ENCODE measurements at places on chromosomes 1 and 21.

GRCh38 chr1:16293538-16293937, 56.6 kb upstream of the CPLANE2 start:
- no peak for DNase-seq

- no peak for DNase-seq
Measured at GRCh38 chr1:67588178-67588855, 96.7 kb upstream of the GADD45A start.

DNA sequence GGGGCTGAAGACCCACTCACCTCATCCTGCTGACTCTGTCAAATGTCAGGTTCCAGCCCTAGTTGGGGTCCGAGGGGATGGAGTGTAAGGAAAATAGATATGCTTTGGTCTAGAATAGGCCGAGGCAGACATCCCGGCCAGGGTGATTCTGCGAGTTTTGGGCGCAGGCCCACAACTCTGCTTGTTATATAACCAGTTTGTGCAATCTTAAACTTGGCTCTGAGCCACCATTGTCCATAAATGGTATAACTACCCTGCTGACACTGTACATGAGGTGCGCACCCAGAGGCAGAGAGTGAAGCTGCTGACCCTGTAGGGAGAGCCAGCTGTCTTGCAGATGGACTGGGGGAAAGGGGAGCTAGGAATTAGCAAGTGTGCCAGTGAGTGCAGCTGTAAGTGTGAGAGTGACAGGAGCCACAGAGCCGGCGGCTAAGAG, 1388.8 kb downstream of the AMY1C start:
- no peak for DNase-seq

GRCh38 chr1:154863315-154864174, 6.5 kb downstream of the KCNN3 start:
- DNase-seq: peak; percentile 92

GRCh38 chr1:153683854-153684253, 5.4 kb downstream of the NPR1 start:
- peak; percentile 93 for DNase-seq

- peak; percentile 77 for DNase-seq
Measured at GRCh38 chr1:160095382-160096105, 2.9 kb downstream of the IGSF8 start.

DNA sequence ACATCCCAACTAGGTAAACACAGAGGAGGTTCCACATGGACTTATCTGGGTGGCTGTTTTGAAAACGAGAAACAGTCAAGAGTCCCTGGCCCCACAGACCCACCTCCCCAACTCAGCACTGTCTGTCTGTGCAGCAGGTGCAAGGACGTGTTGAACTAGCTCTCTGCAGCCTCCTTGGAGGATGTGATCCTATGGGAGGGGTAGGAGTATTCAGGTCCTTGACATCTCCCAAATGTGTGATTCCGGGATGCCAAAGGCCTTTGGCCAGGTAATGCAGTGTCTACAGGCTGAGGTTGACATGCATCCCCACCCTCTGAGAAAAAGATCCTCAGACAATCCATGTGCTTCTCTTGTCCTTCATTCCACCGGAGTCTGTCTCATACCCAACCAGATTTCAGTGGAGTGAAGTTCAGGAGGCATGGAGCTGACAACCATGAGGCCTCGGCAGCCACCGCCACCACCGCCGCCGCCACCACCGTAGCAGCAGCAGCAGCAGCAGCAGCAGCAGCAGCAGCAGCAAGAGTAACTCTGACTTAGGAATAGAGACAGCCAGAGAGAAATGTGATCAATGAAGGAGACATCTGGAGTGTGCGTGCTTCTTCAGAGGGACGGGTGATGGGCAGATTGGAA, 151.6 kb upstream of the CAMK1G start:
- DNase-seq: no peak

GRCh38 chr1:7379441-7379971, 391.6 kb upstream of the VAMP3 start:
- DNase-seq: no peak

DNA sequence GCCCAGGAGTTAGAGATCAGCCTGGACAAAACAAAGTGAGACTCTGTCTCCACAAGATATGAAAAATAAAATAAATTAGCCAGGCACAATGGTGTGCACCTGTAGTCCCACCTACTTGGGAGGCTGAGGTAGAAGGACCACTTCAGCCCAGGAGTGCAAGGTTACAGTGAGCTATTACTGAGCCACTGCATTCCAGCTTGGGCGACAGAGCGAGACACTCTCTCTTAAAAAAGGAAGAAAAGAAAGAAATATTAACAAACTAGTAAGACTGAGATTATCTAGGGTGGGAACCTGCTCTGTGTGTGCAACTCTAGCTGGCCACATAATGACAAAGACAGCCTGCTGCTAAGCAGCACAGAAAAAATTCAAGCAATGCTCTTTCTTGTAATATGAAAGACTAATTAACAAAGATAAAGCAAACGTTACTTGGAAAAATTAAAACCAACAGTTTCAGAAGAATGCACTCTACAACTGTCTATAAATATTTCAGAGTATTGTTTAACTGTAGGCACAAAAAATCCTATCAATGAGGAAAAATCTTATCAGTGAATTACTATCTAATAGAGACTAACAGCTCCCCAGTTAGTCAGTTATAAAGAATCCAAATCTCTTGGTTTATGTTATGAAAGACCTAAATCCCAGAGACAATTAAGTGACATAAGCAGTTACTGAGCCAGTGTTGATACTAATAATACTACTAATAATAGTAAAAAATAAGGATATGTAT, 74.5 kb downstream of the ENAH start:
- no peak for DNase-seq

DNA sequence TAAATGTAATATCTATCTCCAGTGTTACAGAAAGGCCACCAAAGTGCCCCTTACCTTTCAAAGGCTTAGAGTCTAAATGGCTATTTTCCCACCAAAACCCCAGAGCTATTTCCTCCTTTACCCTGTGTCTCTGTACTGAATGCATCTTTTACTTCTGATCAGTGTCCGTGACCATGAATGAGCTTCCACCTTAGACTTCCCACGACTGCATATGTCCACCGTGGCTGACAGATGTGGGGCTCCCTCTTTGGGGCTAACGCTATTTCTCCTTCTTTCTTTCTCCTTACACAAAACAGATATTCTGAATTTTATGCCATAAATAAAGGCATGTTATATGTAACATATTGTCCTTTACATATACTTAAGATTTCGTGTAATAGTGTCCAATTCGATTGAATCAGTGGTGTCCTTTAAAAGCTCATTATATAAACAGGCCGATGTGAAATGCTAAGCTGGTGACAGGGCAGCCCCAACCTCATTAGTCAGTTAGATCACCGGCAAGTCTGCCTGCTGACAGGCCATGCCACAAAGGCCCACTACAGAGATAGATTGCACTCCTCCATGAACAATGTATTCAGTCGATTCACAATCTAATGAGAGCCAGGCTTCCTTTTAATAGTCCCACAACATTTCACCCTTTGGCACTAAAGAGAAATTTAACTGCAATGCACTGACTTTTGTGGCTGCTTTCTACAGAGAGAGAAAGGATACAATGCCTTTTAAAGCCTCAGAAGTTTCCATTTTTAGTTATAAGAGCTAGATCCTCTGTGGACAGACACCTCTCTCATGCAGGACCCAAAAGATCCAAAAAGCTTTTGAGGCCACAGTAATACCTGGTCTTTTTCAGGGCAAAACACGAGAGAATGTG, 297.9 kb downstream of the PCP4 start:
- DNase-seq: no peak

- DNase-seq: no peak
Measured at GRCh38 chr1:76697361-76697760, 169.9 kb upstream of the ST6GALNAC5 start.

DNA sequence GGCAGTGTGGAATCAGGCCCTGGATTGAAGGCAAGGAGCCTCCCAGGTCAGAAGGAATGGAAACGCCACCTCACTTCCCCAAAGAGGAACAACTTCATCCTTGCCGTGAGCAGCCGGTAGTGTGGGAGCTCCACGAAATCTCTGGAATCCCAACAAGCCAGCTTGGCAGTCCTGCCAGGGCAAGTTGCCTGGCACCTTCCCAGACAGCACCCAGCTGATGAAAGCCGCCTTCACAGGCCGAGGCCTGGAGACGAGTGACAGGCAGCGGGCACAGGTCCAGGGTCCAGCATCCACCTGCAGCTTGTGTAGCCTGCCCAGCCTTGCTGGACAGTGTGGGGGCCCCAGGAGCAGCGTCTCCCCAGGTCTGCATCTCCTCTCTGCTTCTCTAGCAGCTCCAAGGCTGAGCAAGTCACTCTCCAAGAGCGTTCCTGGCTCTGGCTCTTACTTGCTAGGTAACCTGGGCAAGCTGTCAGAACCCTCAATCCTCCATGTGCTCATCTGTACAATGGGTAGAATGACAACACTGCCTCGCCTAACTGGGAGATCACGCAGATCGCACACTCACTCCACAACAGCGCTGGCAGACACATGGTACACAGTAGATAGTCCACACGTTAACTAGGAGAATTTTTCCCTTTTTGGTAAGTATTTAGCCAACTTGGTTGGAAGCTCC, 43.0 kb downstream of the ACOT7 start:
- DNase-seq: peak; percentile 87

DNA sequence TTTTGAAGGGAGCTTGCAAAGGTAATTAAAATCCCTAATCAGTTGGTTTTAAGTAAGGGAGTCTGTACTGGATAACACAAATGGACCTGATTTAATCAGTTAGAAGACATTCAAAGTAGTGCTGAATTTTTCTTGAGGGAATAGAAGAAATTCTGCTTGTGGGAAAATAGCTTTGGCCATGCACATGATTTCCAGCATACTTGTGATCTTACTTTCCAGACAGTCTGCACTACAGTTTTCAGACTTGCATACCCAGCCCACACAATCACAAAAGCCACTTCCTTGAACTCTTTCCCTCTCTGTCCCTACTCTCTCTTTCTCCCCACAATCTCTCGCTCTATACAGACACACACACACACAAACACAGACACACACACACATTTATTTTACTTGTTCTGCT, 852.1 kb downstream of the PLA2G4A start:
- DNase-seq: no peak

DNA sequence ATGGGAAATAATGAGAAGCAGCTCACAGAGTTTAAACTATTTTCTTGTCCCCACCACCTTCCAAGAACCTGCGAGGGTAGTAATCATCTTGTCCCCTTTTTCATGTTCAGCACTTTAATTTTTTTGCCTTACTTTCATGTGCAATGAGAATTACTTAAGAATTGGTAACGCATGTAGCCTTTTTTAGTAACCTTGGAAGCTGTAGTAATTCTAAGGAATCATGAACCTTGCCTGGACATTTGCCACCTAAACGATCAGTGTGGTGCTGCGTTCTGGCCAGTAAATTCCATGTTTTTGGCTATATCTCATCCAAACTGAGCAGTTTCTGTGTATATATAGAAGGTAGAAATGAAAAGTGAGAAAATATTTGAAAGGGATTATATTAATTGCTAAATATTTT, 3.9 kb upstream of the VAMP3 start:
- DNase-seq: no peak

DNA sequence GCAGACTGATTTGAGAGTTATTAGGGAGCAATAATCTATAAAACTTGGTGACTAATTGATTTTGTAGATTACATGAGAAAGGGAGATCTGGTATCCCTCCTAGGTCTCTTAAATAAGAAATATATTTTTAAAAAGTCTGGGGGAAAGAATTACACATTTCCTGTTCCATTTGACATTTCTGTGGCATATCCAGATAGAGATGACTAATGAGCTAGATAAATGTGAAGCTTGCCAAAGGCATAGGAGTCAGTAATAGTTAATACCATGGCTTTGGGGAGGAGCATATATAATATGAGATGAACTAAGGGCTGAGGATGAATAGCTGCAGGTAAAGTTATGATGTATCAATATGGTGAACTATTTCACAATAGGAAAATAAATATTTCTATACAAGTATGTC, 663.7 kb downstream of the PTPRC start:
- peak; percentile 69 for DNase-seq

GRCh38 chr1:35369922-35370671, 101.6 kb downstream of the ZMYM4 start:
- peak; percentile 57 for DNase-seq

DNA sequence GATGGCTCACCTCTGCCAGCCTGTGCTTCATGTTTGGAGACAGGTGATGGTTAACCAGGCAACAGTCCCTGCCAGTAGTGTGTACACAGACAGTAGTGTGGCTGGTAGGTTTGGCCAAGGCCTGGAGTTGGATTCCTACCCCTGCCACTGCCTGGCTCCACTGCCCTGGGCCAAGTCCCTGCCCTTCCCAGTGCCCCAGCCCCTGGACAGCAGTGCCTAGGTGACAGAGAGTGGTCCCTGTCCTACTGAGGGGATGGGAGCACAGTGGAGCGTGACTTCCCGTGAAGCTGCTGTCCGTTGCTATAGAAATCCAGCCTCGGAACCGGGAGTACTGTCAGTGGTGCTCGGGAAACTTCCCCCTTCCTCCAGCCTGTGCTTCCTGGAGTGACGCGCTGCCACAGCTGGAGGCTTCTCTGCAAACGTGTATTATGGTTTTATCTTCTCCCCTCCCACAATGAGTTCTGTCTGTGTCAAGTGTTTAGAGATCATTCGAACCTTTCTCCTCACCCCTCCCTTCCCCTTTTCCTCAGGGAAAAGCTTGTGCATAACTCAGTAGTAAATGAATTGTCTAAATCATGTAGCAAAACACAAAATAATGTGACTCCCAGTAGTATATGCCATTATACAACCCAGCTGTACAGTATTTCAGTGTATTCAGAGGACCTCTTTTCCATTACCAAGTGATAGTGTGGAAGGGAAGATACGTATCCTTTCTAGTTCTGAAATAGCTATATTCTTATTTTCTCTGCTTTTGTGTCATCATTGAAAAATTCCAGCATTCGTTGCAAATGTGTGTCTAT, 73.4 kb downstream of the GALNT2 start:
- DNase-seq: peak; percentile 93

GRCh38 chr1:161121042-161121650, 3.2 kb downstream of the NIT1 start:
- DNase-seq: peak; percentile 66

- DNase-seq: no peak
Measured at GRCh38 chr1:44496541-44497171, 91.6 kb downstream of the RNF220 start.

- DNase-seq: no peak
Measured at GRCh38 chr21:34603710-34604057, 11.2 kb downstream of the RCAN1 start.

DNA sequence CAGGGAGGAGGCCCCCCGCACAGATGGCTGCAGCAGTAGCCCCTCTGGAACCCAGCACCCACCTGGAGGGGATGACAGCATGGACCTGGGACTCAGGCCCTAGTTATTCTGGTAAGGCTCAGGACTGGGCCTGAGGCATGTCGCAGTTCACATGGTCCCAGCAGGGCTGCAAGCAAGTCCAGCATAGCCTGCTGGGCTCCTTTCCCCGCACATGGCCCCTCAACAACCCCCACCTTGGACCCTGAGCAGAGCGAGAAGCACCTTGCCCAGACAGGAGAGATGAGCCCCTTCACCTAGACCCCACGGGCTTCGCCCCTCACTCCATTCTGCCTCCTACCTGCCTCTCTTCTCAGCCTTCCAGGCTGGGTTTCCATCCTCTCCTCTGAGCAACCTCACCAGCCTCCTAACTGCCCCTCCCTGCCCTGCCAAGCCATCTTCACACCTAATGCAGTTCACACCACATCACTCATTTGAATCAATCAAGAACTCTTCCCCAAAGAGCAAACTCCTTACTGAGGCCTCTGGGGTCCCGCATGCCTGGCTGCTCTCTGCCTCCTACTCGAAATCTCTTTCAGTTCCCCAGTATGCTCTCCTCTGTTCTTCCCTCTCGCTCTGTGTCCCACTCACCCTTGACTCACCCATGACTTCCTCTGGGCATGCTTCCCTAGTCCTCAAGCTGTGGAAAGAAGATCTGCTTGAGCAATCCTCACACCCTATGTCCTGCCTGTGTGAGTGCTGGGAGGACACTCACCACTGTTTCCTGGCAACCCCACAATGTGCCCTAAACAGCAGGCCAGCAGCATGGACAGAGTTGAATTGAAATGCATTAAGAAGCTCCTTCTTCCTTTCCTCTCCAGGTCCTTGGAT, 9.4 kb upstream of the THEMIS2 start:
- peak; percentile 98 for DNase-seq

Measured in osteoblast (primary cell).